Stimulated activated CD4-positive, alpha-beta T cell treated with anti-CD3 and anti-CD28 coated beads, Interleukin-15, amount 100 ng/mL, for 1 hour (primary cell): ENCODE measurements at places on chromosomes 2 and 18.

DNA sequence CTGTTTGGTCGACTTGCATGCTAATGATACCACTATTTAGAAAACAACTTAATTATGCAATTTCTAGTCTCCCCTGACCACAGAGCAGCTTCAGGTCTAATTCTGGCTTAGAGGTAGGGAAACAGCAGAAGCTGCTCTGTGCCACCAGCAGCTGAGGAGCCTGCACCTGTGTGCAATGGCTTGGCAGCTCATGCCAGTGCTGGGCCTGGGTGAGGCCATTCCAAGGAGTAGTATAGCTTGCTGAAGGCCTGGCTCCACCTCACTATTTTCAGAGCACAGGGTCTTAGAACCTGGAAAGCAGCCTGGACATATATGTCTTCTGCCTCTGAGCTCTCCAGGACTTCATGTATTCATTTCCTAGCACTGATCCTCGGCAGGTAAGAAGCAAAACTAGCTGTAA lies 62.8 kb downstream of the SPRED2 start:
- DNase-seq, result no peak

- DNase-seq, result no peak
These were observed 52.3 kb upstream of the ROCK1 start for GRCh38 chr18:21163647-21164547.

DNA sequence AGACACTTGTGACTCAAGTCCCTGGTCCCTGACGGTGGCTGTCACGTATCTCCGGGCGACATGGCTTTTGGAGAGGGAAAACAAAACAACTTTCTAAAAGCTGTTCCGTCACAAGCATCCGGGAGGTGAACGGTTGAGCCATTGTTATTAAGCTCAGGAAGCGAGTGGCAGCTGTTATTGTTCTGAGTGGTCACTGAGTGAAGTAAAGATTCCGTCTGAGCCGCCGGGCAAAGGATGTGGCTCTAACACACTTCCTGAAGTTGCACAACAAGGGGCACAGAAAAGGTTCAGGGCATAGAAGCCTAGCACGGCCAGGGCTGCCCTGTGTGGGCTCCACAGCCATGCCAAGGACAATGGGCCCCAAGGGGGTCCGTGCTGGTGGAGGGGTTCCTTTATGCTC lies 24.3 kb downstream of the INPP5D start:
- no peak for DNase-seq

GRCh38 chr2:172038604-172039003 lies 38.9 kb downstream of the METAP1D start:
- DNase-seq, result no peak

DNA sequence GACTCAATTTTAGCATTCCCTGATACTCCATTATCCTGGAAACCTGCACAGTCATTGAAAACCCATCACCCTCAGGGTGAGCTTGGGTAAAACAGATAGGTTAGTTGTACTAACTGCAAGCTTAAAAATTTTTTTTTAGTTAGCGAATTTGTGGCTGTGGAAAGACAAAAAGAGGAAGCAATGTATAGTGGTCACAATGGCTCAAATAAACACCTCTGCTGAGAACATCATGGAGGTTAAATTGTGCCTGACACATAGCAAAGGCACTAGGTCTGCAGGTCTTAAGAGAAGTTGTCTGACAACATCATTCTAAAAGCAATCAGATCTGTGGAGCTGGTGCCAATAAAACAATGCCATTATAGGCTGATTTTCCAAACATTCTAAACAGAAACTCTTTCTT lies 84.4 kb upstream of the CAVIN2 start:
- DNase-seq, result no peak

- no peak for DNase-seq
These were observed 89.1 kb downstream of the ZEB2 start for GRCh38 chr2:144430722-144431391.

GRCh38 chr18:2978661-2979106 lies 34.3 kb downstream of the LPIN2 start:
- no peak for DNase-seq

GRCh38 chr18:48917579-48918517 lies 32.9 kb downstream of the SMAD7 start:
- DNase-seq, result no peak

DNA sequence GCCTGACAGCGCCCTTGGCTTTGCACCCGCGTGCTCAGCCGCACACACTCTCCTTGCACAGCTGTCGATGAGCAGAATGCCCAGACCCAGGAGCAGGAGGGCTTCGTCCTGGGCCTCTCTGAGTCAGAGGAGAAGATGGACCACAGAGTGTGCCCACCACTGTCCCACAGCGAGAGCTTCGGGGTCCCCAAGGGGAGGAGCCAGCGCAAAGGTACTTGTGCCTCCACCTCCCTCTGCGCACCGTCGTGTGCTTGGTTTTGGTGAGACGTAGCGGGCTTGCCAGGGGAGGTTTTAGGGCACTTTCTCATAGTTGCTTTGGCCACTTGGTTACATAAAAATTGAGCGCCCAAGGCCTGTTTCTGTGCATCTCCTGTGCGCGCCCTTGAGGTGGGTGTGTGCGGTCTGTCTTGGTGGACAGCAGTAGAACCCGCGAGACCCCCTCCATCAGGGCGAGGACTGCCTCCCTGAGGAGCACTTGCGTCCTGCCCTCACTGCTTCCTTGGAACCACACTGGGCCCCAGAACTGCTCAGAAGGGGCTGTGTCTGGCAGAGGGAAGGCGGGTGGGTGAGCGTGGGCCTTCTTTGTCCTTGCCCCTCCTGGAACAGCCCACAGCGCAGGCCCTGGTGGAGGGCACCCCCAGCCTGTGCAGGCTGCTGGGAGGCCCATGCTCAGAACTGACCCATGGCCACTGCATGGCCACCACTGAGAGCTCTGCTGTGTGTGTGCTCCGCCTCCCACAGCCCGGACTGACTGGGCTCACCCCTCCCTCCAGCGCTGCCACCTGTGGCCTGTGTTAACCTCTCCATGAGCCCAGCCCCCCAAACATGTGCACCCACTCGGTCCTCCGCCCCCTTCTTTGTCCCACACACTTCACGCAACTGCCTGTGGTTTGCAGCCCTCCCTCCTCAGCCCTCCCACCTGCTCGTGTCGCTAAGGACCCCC lies 95.9 kb downstream of the DGKD start:
- DNase-seq, result no peak

GRCh38 chr2:98087447-98088020 lies 567 bp downstream of the VWA3B start:
- no peak for DNase-seq
